Naive thymus-derived CD8-positive, alpha-beta T cell (primary cell): ENCODE measurements at places on chromosomes 13 and 19. TPM values are rescaled to one million over a fixed set of nuclear protein-coding genes. Genes with fewer than 3 reads are reported as not detected.
A peak's percentile ranks its signal among the peaks of the same experiment; 100 is the strongest.

GRCh38 chr19:51691074-51691583 lies 2.0 kb upstream of the SPACA6 start:
- DNase-seq: no peak

- peak; percentile 44 for DNase-seq
These were observed 3.8 kb downstream of the ZNF784 start for GRCh38 chr19:55620410-55621204.

DNA sequence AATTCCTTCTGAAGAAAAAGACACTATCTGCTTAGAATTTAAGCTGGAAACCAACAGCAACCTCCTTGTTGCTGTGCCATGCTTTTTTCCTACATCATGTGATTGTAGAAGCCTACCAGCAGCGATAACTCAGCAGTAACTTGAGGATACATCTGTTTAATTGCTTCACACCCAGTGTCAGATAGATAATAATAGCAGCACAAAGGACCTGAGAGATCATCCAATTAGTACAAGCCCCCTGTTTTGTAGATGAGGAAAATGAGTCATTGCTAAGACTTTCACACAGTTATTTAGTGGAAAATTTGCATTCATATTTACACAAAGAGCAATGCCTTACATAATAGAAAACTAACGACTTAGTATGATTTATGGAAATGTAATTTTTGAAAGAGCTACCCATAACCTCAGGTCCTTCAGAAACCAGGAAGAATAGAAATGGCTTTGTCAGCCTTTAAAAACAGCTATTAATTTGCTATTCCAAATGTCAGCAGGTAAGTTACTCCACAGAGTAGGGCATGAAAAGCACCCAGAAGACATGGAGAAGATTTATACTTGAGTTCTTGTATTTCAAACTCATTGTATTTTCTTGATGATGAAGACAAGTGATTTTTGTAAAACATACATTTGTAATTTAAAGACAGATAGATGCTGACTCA lies 93.7 kb upstream of the SGCG start:
- no peak for DNase-seq

GRCh38 chr13:30759748-30760147 lies 24.4 kb downstream of the ALOX5AP start:
- no peak for DNase-seq

DNA sequence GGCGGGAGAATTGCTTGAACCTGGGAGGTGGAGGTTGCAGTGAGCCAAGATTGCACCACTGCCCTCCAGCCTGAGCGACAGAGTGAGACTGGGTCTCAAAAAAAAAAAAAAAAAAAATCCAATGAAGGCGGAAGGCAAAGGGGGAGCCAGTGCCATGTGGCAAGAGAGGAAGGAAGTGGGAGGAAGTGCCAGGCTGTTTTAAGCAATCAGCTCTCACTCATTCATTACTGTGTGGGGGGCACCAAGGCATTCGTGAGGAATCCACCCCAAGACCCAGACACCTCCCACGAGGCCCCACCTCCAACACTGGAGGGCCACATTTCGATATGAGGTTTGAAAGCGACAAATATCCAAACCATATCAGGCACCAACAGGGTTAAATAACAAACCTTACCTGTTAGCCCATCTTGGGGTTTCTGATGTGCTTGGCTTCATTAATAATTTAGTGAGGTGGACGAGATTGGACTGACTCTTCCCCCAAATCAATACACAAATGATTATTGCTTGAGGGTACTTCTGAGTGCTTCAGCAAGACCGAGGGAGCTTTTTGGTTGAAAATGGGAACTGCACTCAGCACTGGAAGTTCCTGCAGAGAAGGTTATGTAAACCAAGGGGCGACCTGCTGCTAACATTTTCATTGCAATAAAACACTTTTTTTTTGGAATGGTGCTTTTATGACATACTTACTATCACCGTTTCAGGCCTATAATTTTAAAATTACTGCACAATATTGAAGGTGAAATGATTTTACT lies 7.5 kb upstream of the LRP3 start:
- peak; percentile 13 for DNase-seq

DNA sequence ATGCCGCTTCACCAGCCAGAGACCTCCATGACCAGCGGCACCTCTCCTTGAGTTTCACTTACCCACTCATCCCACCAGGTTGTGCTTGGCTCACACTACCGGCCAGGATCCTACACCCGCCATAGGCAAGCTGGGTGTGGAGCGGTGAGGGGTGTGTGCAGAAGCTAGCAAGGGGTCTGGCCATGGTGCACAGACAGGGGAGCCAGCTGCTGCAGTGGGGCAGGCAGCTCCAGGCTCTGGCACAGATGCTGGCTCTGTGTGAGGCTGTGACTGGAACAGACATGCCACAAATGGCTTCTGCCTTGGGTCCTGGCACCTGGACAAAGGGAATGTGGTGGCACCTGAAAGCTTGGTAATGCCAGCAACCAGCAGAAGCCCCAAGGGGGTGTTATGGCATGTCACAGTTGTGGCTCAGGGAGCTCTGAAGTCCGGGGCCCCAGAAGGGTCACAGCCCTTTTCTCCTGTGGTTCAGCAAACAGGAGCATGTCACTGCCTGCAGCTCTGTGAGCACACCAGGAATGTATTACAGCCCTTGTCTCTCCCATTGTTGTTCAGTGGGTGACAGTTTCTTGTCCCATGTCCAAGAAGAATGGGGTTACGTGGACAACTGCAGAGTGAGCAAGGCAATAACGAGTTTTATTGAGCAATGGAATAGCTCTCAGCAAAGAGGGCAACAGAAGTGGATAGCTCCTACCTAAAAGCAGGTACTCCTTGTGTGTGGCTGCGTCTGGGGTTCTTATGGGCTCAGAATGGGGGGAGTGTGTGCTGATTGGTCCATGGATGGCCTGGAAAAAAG lies 2791.0 kb upstream of the PCDH20 start:
- DNase-seq: no peak

GRCh38 chr13:40657307-40657706 lies 9.1 kb downstream of the FOXO1 start:
- no peak for DNase-seq

GRCh38 chr19:10724573-10725071 lies 6.7 kb downstream of the DNM2 start:
- no peak for DNase-seq

DNA sequence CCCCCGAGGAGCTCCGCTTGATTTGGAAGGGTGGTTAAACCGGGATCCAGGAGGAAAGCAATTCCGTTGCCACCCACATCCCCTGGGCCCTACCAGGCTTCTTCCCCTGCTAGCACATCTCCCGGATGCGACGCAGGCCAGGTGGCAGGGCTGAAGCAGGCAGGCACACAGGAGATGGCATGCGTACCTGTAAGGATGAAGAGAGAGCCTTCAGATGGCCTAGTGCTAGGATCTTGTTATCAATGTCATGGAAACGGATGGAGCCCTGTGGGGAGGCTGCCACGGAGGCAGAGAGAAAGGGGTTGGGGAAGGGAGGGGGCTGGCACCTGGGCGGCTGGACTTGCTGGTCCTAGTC lies 8.5 kb upstream of the SOX1 start:
- DNase-seq: no peak

DNA sequence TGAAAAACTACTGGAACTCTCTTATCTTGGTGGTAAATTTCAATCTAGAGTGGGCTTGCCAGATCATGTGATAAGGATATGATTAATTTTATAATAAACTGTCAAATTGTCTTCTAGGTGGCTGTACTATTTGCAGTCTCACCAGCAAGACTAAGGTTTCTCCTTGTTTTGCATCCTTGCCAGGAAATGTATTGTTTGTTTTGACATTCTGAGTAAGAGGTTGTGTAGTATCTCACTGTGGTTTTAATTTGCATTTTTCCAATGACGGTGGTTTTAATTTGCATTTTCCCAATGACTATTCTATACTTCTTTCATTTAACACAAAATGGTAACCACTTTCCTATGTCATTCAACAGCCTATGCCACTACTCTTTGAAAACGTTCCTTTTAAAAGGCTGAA lies 2.0 kb downstream of the CAB39L start:
- no peak for DNase-seq

DNA sequence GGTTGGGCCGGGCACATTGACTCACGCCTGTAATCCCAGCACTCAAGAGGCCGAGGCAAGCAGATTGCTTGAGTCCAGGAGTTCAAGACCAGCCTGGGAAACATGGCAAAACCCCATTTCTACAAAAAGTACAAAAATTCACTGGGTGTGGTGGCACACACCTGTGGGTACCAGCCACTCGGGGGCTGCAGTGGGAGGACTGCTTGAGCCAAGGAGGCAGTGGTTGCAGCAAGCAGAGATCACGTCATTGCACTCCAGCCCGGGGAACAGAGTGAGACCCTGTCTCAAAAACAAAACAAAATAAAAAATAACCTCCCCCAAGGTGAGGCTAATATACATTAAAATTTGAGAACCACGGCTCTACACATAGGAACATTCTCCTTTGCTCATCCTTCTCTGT lies 24.9 kb downstream of the NLRP13 start:
- no peak for DNase-seq

GRCh38 chr19:50330365-50331078 lies 1.3 kb upstream of the KCNC3 start:
- peak; percentile 55 for DNase-seq

GRCh38 chr13:22061371-22061805 lies 390.5 kb downstream of the FGF9 start:
- peak; percentile 50 for DNase-seq

- DNase-seq: no peak
These were observed 10.2 kb upstream of the NOP53 start for GRCh38 chr19:47735131-47735530.

- no peak for DNase-seq
These were observed 5.3 kb downstream of the SHD start for GRCh38 chr19:4284176-4284958.

- DNase-seq: no peak
These were observed 131.3 kb downstream of the LACC1 start for GRCh38 chr13:44011036-44011435.

DNA sequence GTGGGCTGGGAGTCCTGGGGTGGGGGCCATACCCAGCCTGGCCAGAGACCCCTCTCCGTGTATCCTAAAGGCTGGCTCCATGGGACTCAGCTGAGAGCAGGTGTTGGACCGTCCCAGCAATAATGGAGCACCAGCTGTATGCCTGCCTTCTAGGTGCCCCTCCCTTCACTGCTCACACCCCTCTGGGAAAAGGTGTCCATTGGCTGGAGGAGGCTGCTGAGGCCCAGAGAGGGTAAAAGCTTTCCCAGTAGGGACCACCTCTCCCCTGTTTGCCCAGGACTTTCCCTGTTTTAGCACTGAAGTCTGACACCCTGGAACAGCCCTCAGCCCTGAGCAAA lies 3.3 kb upstream of the RAX2 start:
- no peak for DNase-seq

- DNase-seq: no peak
These were observed 55.1 kb downstream of the RASA3 start for GRCh38 chr13:114077099-114077932.

DNA sequence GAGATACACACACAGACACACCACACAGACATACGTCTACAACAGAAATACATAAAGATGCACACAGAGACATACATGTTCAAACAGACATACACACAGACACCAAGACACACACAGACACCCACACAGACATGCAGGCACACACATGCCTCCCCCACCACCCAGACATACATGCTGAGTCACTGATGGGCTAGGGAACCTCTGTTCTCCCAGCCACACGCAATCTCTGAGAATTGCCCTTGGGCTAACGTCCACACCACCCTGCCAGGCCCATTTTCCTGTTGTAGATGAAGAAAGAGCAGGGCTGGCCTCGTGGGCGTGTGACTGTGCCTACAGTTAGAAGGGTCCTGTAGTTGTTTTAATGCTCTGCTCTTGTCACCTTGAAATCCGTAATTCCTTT lies 261.9 kb downstream of the KCNRG start:
- DNase-seq: no peak

DNA sequence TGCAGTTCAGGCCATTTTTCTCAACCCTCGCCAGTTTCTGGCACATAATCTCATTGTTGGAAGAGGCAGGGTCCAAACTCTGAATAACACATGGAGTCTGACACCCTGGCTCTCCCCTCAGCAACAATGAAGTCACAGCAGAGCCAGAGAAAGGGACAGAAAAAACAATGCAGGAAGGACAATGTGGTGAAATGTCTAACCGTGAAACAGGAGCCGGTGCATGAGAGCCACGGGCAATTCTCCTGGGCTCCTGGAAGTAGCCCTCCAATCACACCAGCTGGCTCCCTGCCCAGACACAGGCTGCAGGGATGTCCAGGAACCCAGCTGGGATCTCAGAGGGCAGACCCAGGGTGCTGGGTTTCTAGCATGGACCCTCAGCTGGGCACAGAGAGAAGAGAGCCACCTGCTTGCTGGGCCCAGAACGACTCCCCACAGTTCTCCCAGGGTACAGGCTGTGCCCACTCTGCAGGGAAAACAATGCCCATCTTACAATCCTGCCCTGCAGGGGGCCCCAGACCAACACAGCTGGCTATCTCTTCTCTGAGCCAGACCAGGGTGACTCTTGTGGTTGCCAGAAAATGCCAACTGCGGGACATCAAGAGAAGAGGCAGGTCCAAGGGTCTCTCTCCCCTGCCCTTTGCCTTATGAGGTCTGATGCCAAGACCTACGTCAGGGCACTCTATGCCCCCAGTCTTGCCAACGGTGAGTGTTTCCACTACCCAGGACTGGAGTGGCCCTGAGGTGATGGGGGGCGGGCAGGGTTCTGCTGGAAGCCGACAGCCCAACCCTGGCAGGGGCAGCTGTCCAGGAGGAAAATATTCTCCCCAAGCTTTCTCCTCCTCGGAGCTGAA lies 64.5 kb downstream of the CEBPG start:
- DNase-seq: peak; percentile 46

DNA sequence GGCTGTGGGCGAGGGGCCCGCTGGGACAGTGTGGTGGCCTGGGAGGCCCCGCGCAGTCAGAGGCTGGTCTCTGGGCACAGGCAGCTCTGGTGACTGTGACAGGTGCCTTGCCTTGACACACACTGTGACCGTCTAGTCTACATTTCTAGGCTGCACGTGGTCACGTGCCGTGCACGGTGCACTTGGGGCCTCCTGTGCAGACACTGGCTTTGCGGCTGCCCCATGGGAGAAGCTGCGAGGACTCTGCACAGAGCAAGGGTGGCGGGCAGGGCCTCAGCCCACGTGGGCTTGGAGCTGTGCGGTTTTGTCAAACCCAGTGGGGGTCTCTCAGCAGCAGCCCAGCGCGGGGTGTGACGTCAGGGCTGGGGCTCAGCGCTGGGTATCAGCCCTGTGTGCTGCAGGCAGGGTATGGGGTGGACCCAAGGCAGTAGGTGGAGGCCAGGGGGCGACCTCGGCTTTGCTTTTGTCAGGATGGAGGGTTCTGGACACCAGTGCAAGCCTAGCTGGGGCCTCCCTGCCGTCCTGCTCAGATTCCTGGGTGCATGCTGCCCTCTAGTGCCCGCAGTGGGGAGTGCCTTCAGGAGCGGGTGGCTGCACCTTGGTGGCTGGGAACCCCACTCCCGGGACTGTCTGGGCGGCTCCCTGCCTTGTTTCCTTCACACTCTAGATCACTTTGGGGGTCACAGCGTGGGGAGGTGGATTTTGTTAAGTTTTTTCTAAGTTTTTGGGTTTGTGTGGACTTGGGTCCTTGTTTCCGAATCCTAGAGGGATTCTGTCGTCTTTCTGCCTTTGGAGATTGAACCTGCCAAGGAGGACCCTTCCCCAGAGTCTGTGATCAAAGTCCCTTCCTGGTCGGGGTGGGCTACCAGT lies 62.6 kb downstream of the KDM4B start:
- DNase-seq: peak; percentile 86

The UQCR11 gene
- 646 TPM for polyA plus RNA-seq

The HIPK4 gene
- polyA plus RNA-seq: not detected

The STXBP2 gene
- polyA plus RNA-seq: 50.4 TPM

The GFY gene
- polyA plus RNA-seq: not detected

The TMEM190 gene
- polyA plus RNA-seq: not detected

The PGLYRP2 gene
- polyA plus RNA-seq: 0.37 TPM

The CEACAM19 gene
- polyA plus RNA-seq: 0.14 TPM

The LINGO3 gene
- 2.7 TPM for polyA plus RNA-seq
